ENCODE measurements at places on chromosomes 3 and 15.
A peak's percentile ranks its signal among the peaks of the same experiment; 100 is the strongest.

- DNase-seq: no peak
Measured at GRCh38 chr3:187062526-187063177, 76.6 kb downstream of the RPL39L start.

DNA sequence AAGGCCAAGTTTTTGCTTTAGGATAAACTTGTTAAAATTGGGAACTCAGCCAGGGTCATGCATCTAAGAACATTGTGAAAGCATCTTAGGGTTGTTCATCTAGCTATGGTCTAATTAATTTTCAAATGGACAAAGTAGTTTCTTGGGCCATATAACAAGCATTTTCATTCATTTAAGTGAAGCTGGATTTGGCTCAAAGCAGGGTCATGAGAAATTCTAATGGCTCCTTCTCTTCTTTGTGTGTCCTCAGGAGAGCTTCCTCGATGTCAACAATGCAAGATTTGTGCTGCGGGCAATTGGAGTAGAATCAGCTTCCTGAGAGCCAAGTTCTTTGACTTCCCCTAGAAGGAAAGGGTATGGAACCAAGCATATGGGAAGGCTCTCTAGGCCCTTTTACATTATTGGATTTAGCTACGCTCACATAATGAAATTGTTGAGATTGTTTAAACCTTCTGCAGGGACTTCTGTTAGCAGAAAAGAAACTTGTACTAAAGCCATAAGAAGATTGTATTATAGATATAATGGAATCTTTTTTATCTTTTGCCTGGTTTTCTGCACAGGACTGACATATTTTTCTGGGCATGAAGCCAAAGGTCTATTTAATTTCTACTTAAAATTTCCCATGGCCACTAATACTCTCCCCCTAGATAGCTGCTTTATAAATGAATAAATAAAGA, 1.8 kb upstream of the SAMMSON start:
- DNase-seq: no peak

DNA sequence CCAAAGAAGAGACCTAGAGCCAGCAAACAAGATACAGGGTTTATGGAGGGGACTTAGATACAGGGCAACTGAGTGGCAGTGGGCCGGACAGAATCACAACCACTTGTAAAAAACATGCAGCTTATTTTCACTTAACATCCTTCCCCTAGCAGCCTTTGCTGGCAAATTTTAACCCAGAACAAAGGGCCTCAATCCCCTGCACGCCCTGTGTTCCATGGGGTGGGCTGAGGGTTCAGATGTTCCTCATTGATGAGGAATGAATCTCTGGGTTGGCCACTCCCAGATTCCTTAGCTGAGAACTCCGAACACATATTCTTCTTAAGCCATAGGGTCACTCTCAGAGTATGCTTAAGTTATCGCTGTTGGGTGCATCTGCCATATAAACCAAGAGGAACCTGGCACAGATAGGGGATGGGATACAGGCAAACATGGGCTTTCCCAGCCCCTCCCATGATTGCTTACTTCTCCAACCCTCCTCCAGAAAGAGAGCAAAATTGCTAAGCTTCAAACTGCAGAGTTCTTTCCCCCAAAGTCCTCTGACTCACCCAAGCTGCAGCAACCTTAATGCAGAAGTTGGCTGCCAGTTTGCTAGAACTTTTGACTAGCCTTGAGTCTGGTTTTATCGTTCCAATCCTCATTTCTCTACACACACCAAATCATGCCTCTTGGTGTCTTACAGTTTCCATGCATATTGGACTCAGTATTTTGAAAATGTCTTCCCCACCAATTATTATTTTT, 146.9 kb downstream of the CD47 start:
- DNase-seq: no peak

- DNase-seq: no peak
Measured at GRCh38 chr15:77508541-77509243, 88.0 kb downstream of the HMG20A start.

GRCh38 chr3:178823591-178824246, 247.9 kb downstream of the ZMAT3 start:
- DNase-seq: peak; percentile 5

DNA sequence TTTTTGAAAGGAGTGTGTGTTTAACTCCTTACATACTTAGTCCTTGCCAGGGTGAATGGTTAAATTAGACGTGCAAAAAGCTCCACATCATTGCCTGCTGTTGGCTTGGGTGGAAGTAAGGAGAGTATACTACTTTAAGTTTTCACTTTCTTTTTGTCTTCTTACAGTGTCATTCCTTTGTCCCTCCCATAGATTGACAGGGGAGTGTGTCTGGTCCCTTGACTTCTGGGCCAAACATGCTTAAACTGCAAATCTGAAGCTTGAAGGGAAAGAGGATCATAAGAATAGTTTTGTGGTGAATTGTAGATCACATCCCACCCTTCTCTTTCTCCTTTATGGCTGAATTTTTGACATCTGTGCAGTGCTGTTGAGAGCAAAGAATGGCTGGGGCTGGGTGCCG, 355.8 kb upstream of the C2CD4B start:
- DNase-seq: no peak

DNA sequence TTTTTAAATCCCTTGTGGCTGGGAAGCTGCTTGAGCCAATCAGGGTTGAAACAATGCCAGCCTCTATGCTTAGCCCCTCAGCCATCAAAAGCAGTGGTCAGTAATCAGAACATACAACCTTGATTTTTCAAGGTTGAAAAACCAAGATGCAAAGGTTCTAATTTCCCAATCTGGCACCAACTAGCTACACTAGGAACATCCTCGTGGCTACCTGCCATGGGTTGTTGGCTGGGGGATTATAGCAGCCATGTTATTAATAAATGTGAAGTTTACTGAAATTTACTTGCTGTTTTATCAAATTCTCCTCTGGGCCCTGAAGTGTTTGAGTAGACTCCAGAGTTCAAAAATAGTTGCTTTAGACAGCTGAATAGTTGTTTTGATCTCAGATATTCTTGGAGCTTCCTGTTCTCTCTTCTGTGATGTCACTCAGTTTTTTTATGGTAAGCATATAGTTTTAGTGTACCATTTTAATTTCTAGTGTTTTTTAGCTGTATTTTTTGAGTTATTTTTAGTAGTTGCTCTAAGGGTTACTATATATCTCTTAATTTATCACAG, 31.9 kb downstream of the PCCB start:
- no peak for DNase-seq

GRCh38 chr3:23489300-23490158, 286.4 kb downstream of the UBE2E2 start:
- no peak for DNase-seq

- no peak for DNase-seq
Measured at GRCh38 chr3:184275381-184275701, 481 bp upstream of the ECE2 start.

GRCh38 chr3:81300324-81300927, 461.0 kb downstream of the GBE1 start:
- no peak for DNase-seq

DNA sequence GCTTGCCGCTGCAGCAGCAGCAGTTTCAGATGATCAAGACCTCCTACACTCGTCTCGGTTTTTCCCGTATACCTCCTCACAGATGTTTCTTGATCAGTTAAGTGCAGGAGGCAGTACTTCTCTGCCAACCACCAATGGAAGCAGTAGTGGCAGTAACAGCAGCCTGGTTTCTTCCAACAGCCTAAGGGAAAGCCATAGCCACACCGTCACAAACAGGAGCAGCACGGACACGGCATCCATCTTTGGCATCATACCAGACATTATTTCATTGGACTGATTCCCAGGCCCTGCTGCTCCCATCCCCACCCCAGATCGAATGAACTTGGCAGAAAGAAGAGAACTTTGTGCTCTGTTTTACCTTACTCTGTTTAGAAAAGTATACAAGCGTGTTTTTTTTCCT, 17.6 kb downstream of the CALML4 start:
- DNase-seq: no peak

- no peak for DNase-seq
Measured at GRCh38 chr15:61076598-61077170, 152.4 kb downstream of the RORA start.

- DNase-seq: no peak
Measured at GRCh38 chr3:133633439-133633838, 28.3 kb downstream of the TOPBP1 start.

DNA sequence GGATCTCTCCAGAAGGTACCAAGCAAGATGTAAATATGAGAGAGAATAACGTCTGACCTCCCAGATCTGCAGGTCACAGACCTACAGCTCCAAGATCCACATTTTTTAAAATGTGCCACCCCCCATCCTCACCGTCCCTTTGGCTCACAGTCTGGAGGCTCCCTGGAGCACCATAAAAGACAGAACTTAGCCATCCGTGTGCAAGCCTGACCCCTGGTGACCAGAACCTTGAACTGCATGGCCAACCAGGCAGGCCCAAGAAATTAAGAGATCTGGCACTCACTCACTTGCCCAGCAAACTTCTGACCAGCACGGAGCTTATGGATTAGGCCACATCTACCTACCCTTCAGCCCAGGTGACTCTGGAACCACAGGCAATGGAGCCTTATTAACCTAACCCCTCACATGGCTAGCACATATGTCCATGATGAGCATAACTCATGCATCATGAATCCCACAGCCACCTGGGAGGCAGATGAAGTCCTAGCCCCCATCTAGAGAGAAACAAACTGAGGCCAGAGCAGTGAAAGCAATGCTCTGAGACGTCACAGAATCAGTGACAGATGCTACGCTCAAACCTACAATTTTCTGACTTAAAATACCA, 275.3 kb downstream of the UACA start:
- DNase-seq: no peak

GRCh38 chr3:7265736-7266135, 404.8 kb downstream of the GRM7 start:
- DNase-seq: no peak

GRCh38 chr3:117710501-117710900, 1000.9 kb downstream of the TUSC7 start:
- no peak for DNase-seq

DNA sequence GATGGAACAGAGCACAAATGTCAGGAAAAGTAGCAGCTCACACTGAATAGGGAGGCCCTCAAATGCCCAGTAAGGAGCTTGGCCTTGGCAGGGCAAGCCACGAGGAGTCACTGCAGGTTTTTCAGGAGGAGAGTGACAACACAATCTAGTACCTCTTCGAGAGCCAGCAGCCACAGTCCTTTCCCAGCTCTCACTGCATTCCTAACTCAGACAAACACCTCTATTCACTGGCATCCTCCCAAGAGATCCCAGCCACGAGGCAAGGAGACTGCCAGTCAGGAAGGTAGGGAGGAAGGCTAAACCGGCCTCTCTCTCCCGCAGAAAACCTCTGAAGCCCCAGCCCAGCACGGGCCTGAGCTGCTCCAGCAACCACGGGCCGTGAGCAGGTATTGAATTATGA, 146.0 kb upstream of the SMAD3 start:
- no peak for DNase-seq

DNA sequence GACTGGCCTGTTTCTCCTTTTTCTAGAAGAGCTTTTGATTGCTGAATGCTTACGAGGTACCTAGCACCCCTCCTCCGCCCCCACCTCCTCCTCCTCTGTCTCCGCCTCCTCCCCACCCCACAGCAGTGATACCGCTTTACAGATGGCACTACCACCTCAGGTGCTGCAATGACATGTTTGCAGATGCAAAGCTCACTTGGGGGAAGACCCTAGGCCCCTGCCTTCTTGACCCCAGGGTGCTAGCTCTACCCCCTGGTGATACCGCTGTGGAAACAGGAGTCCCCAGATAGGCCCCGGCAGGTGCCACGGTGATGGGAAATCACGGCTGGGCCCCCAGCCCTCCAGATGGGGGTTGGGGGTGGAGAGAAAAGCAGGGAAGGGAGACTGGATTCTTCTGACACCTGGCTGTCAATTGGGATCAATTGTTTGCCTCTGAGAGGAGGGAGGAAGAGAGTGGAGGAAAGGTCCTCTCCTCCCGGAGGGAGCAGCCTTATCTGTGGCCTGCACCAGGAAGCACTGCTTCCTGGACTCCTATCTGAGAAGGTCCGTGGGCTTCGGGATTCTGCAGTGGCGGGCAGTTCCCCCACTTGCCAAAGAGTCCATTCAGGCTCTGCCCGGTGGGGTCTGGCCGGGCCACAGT, 37.6 kb downstream of the DNASE1L3 start:
- DNase-seq: no peak

DNA sequence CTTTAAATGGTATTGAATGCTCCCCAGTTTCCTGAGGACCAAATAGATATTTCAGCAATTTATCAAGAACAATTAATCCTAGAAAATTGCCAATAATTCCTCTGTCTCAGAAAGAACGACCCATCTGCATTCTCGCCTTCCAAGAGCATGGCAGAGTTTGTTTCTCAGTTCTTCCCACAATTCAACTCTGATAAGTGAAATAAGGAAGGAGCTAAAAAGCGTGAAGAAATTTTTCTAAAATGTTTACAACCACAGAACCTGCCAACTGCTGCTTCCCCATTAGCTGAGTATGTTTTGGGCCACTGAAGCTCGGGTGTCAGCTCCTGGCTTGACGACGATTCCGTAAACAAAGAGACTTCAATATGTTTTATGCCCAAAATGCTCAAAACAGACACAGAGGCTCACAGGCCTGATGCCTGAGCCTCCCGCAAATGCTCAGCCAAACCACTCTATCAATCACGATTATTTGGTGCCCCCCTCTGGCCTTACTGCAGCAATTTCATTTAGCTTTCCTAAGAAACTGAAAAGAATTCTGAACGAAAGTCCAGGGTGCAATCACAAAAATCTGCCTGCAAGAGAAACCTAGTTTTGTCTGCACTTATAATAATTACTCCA, 259.2 kb upstream of the CCDC54 start:
- peak; percentile 57 for DNase-seq

DNA sequence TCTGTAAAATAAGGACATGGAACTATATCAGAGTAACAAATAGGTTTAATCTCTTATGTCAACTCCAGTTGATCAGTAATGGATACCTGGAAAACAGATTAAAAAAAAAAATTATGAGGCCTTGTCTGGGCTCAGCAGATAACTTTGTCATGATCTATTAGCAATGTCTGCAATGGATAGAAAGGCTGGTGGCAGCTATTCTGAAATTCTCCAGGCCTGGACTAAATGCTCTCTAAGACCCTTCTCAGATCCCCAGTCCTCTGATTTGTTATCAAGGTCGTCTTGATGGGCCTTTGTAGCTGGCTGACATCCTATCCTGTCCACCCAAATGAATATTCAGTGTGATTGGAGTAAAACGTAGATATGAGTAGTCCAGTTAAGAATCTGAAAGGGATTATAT, 13.7 kb downstream of the LRTM1 start:
- DNase-seq: no peak

GRCh38 chr3:18446149-18446825, 21.1 kb upstream of the SATB1 start:
- DNase-seq: no peak

DNA sequence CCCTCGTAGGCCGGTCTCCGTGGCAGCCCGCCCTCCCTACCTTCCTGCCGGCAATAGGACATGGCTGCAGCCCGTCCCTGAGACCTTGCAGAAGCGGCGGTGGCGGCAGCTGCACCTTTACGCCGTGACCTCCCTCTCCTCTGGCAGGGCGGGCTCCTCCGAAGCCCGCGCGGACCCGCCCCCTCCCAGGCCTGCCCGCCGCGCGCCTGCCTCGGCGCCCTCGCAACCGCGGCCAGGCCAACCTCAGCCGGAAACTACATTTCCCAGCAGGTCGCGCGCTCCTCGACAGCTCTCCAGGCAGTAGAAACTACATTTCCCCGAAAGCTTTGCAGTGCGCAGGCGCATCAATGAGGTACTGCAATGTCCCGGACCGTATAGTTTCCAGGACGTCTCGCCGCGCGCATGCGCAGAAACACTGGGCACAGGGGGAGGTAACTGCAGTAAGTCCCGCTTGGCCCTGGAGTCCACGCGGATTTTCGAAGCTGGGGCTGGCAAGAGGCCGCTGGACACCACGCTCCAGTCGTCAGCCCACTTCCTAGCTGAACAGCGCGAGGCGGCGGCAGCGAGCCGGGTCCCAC, at the start of the genes CHCHD4 and TMEM43:
Gene CHCHD4, minus strand, starts transcription at position 256 of the 578 bp plus-strand sequence. Its CDS starts 194 bp downstream, at position 62.
Gene TMEM43, plus strand, starts transcription at position 438 of the 578 bp plus-strand sequence. CDS start 142 bp downstream, outside the sequence.
- peak; percentile 98 for DNase-seq

Measured in right renal pelvis (tissue), 4 donors.